Left forelimb (tissue), 1 donor: ENCODE measurements at places on chromosomes 1 and 21.

DNA sequence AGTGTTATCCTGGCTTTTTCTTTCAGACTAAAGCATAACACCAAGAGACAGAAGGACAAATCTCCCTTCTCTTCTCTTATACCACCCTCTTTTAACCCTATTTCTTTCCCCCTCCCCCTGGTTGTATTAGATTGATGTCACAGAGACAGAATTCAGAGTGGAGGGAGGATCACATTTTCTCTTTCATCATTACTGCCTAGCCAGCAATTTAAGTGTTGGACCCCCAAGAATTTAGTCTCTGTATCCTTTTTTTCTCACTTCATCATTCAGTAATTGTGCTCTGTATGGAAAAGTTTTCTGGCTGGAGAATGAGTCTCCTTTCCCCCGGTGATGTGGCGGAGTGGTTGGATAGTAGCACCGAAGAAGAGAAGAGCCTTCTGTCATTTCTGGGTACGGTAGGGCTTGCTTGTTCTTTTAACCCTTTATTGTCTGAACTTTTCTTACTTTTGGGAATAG lies 124.8 kb downstream of the CLEC20A start:
- DNase-seq, result no peak

DNA sequence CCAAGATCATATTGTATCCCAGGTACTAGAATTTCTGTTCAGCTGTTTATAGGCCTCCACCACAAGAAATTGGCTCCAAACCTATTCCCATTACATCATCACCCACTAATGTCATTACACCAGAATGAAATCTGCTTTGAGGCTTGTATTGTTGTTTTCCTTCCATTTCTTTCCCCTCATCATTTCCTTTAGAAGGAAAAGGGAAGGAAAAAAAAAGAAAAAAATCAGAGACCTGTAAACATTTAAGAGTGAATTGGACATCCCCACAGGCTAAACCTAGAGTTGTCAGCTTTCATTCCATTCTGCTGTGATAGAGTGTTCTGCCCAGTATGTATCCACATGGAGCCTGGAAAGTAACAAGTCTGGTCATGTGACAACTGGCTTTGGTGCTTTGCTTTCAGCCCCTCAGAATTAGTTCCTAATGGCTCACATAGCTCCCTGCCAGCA lies 44.6 kb downstream of the NFYC start:
- no peak for DNase-seq

- DNase-seq, result no peak
Observed at GRCh38 chr1:203144661-203145060, 17.1 kb downstream of the ADORA1 start.

DNA sequence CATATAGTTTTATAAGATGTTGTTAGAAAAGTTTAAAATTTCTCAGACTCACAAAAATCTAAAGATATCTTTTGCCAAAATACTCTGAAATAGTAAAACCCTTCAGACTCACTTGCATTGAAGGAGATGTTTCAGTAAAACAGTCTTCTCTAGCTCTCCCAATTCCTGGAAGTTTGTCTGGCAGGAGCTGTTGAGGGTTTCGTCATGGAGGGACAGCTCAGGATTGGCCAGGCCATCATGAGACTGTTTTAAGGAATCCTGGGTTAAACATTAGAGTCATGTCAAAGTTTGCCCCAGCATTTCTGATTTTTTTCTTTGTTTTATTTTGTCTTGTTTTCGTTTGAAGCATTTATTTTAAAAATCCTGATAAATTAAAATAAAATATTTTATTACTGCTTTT lies 293.8 kb upstream of the PBX1 start:
- no peak for DNase-seq

GRCh38 chr1:51990478-51990965 lies at the start of gene RAB3B:
Gene RAB3B, minus strand, starts transcription at chr1:51990700. Its CDS starts 13,583 bp downstream, at chr1:51977117.
- no peak for DNase-seq

DNA sequence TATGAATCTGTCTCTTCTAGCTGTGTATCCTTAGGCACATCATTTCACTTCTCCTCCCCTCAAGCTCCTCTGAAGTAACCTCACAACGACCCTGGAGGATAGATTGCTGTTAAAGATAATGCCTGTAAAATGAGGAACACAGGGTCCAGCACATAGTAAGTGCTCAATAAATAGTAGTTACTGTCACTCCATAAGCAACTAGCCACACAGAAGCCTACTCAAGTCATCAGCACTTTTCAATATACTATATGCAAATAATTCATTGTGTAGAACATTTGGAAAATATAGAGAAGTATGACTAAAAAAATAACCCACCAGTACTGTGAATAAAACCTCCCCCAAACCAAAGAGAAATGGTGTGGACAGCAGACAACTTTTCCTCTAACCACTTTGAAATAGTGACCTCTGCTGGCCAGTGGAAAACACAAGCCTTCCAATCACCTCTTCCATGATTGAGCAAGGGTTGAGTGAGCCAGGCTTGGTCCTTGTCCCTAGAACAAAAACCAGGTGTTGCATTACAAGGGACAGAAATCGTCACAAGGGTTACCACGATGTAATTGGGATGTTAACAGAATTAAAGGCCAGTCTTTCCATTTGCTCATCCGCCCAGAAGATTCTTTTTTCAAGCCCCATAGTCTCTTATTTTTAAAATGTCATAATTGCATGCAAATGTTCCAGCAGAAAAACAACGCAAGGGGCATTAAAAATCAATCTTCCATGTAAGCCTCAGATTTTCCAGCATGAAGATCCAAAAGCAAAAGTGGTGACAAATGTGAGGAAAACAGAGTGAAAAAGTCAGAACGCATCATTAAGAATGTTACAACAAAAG lies 15.7 kb upstream of the GLIS1 start:
- no peak for DNase-seq

GRCh38 chr1:219564109-219564508 lies 48.8 kb downstream of the ZC3H11B start:
- no peak for DNase-seq
